CD4-positive, alpha-beta T cell treated with Interleukin-2 at 100 ng/mL for 4 hours (primary cell): ENCODE measurements at places on chromosomes 7 and 10.

- DNase-seq = no peak
Measured at GRCh38 chr7:126449611-126450268, 803.0 kb downstream of the GRM8 start.

GRCh38 chr10:53487019-53487983 lies 714.7 kb upstream of the MBL2 start:
- DNase-seq = no peak

DNA sequence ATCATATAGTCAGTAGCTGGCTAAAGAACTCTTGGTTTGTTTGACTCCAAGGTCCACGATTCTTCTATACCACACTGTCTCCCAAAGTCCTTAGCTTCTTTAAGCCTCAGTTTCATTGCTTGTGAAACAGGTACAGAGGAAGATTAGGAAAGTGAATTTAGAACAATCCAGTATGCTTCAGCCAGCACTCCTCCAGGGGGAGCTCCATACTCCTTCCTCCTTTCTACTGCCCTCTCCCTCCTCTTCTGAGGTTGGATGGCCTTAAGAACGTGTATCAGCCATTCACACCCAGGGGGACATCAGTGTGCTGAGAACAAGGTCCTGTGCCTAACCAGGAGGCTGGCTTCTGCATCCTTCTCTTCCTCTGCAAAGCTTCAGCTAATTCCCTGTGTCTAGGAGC lies 54.8 kb upstream of the CALD1 start:
- DNase-seq = no peak

- no peak for DNase-seq
Measured at GRCh38 chr7:32071466-32072091, 1.4 kb upstream of the PDE1C start.

DNA sequence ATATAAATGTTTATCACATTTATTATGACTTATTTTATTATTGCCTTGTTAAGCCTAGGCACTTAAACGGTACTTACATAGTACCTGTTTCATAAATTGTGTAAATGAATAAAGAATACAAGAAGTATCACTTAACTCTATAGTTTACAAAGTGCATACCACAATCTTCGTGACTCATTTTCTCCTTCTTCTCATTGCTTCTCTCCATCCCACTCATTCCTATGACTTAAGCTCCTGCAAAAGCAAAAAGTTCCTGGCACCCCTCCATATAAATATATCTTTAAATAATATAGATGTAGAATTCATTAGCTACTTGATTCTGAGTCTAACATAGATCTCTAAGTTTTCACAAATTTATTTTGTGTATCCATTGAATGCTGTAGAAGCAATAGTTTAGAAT lies 1382.0 kb upstream of the CELF2 start:
- no peak for DNase-seq

DNA sequence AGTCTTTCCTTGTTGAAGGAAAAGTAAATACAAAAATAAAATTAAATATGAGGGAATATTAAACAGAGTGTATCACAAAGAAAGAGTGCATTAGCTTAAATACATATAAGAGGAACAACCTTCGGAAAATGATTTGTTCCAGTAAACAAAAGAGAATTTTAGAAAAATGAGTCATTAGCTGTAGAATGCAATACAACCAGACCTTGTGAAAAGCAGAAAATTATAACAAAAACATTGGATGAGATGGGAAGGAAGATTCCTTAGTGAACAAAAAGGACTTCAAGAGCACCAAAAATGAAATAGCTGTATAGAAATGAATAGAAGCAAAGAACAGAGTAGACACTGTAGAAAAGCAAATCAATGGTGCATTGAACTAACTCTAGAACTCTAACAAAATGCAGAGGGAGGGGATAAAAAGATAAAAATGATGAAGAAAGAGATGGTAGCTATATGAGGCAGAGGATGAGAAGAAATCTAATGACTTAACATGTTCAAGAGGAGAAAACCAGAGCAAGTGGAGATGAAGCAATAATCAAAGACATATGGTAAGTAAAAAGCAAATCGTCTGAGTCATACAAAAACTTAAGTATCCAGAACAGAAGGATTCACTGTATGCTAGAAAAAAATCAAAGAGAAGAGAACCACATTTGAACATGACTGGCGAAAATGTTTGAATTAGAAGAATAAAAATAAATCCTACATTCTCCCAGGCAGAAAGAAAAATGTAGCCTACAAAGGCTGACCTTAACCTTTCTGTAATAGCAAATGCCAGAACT lies 190.5 kb downstream of the TMEM26 start:
- DNase-seq = no peak

DNA sequence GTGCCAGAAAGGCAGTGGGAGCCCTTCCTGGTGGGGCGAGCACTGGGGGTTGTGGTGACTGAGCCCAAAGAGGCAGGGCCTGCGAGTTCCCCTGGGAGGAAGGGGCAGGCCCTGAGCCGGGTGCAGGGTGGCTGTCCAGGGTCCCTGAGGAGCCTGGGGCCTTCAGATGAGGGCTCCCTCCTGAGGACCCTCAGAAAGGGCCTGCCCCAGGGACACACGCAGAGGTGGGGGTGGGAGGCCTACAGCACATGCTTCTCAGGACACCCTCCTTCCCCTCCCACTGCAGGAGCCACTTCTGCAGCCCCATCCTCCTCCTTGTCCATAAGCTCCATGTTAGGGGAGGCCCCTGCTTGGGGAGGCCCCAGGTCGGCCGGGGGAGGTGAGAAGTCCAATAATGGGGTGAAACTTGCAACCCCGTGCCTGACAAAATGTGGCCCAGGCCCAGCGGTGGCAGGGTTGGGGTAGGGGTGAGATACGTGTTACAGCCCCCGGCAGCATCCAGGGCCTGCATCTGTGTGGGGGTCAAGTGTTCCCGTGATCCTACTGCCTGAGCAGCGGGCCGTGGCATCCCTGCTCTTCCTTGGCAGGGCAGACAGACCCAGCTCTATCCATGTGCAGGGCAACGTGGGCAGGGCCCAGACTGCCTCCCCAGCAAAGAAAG lies 31.8 kb upstream of the RET start:
- no peak for DNase-seq

GRCh38 chr7:129750501-129750900 lies 139.0 kb downstream of the NRF1 start:
- no peak for DNase-seq

GRCh38 chr10:104036518-104037260 lies 49.0 kb downstream of the COL17A1 start:
- DNase-seq = no peak

GRCh38 chr10:91170418-91170817 lies 50.0 kb upstream of the PCGF5 start:
- no peak for DNase-seq

DNA sequence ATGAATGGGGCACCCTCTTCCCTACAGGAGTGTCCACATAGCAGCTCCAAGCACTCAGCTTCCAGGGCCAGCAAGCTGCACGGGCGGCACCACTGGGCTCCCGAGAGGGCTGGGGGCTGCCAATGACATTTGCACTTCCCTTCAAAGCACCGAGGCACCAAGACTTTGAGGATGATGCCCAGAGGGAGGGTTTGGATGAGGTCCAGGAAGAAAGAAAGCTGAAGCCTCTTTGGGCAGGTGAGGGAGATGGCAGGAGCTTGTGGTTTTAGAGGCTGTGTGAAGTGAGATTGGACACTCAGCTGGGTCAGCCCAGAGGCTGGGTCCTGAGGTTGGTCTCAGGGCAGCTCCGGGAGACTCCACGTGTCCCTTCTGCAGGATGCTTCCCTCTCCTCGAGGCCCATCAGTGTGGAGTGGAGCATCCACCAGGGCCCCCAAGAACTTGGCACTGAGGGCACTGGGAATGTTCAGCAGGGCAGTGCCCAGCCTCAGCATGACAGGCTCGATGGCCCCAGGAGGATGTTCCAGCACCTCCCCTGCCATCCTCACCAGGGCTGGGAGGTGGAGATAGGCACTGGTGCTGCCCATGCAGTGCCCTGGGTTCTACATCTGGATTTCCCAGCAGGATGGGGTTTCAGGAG lies 54.9 kb upstream of the IGFBP3 start:
- no peak for DNase-seq

- no peak for DNase-seq
Measured at GRCh38 chr7:38327637-38328036, 54.2 kb upstream of the TARP start.

- no peak for DNase-seq
Measured at GRCh38 chr10:67665491-67665890, 30.5 kb downstream of the CTNNA3 start.

DNA sequence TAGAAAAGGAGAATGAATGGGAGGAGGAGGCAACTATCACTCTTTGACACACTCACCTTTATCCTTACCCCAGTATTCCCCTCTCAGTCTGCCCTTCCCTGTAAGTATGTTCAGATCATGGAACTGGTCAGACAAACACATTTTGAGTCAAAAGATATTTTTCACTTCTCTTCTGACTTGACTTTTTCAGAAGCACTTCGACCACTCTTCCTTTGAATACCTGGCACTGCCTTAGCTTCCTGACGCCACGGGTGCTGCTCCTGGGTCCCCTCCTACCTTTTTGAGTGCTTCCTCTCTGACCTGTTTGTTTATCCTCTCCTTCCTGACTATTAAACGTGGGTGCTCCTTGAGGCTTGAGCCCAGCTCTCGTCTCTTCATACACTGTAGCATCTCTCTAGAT lies 19.8 kb upstream of the C10orf67 start:
- DNase-seq = no peak

DNA sequence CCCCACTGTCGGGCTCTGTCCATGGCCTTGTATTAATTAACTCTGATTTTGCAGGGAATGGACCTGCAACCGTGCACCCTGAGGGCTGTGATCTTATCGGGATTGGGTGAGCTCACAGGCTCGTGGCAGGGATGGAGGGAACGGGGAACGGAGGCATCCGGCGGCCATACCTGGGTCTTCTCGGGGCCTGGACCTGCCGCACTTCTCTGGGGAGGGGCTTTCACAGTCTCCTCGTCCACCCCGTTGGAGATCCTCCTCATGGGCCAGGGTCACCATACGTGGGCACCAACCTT lies 57.5 kb upstream of the SHH start:
- DNase-seq = no peak

DNA sequence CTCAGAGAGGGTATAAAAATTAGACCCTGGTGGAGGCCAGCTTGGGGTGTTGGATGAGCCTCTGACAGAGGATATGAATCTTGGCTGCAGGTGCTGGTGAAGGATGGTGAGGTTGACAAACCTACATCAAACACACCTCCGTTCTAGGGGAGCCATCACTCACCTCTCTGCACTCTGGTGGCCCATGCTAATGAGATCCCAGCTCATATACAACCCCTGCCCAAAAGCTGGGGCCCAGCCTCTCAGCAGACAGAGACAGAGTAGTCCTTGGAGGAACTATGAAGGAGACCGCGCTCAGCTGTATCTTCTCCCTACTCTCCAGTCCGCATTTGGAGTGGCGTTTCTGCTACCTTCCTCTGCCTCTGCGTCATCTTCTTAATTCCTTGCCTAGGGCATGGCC lies 83.1 kb upstream of the SORCS3 start:
- DNase-seq = no peak
